Fibroblast of skin of scalp (primary cell): ENCODE measurements at places on chromosomes 3 and 15.

- no peak for DNase-seq
These were observed 212.2 kb downstream of the STT3B start for GRCh38 chr3:31744913-31745312.

DNA sequence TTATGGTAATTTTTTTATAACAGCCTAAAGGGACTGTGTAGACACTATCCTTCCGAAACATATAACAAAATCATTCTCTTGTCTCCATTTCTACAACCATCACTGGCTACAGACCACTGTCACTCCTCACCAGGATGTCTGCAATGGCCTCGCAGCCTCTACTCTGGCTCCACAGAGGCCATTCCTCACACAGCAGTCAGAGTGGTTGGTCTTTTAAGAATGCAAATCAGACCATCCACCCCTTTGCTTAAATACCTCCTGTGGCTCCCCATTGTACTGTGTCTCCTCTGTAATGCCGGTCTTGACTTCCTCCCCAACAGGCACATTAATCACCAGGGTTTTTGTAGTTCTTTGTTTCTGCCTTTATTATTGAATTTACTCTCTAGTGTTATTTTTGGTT, 344.8 kb downstream of the ERC2 start:
- no peak for DNase-seq

DNA sequence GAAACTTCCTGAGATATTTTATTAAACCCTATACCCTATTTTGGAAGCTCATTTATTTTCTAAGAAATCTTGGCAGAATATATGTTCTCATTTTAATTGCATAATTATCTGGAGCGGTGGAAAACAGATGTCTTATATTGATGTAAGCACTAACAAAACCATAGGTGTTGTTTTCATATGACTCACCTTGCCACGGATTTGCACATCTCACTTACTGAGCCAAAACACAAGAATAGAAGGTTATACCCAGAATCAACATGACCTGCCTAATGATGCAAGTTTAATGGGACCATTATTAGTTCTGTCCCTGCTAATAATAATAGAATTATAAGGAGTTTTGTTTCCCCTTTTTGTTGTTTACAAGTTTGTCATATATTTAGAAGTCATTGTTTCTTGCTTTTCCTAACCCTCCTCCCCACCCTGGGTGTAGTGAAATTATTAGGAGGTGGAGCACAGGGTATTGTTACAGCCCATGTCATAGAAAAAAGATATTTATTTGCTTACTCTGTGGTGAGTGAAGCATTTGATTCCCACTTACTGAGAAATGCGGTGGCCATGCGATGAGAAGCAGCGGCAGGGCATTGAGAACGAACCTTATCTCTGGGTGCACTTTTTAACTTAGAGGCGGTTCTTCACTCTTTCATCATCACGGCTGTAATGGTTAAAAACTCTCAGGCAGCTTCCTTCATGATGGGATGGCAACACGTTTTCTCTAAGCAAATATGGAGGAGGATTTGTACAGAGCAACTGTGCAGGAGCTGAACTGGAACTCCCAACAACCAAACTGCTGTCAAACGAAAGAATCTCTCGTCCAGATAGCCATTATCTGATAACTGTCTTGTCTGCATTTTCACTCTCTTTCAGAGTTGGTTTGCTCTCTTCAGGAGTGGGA, 521 bp downstream of the IL5RA start:
- no peak for DNase-seq

- DNase-seq: no peak
These were observed 139.9 kb downstream of the DTWD1 start for GRCh38 chr15:49760749-49761148.

DNA sequence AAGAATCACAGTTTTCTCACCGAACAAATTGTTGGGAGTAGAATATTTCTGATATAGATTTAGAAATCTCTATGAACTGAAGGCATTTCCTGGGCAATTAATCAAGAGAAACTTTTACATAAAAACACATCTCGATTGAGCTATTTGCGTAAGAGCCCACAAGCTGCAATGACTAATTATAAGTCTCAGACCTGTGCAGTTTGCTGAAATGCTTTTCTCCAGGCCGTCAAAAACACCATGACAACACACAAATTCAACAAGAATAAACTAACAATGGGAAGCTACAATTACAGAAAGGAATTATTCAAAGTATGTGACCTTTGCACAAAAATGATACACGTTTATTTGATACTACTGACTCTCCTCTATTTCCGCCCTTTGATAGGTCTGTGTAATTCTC, 481.2 kb upstream of the WNT5A start:
- no peak for DNase-seq

- DNase-seq: no peak
These were observed 21.5 kb downstream of the CNOT10 start for GRCh38 chr3:32706348-32707025.
